ENCODE measurements at places on chromosomes 13 and 19. TPM values are rescaled to one million over a fixed set of nuclear protein-coding genes. Genes with fewer than 3 reads are reported as not detected.
A peak's percentile ranks its signal among the peaks of the same experiment; 100 is the strongest.

DNA sequence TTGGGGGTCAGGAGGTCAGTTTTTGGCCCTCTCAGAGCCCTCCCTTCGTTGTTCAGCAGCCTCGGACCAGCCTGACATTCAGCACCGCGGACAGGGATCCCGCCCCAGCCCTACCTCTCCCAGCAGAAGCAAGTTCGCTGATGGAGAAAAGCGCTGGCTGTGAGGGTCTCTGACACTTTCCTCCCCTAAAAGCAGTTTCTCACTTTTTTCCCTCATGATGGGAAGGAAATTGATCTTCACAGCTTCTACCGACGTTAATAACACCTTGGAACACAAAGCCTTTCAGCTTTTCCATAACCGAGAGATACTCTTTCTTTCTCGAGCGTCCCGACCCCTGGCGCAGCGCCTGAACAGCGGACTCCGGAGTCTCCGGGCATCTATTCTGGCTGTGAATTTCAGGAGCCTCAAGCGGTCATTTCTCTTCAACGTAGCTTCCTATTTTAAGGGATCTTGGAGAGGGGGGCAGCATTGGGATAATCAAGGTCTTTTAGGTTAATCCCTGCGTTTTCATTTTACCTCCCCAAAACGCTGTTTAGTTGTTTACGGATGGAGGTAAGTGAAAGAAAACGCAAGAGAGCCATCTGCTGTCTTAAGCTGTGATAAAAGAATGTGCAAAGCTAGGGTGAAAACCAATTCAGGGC is 467.2 kb downstream of the ITGBL1 start:
- DNase-seq, result peak; percentile 90

GRCh38 chr19:35240327-35240726 is 8.5 kb upstream of the LSR start:
- no peak for DNase-seq

DNA sequence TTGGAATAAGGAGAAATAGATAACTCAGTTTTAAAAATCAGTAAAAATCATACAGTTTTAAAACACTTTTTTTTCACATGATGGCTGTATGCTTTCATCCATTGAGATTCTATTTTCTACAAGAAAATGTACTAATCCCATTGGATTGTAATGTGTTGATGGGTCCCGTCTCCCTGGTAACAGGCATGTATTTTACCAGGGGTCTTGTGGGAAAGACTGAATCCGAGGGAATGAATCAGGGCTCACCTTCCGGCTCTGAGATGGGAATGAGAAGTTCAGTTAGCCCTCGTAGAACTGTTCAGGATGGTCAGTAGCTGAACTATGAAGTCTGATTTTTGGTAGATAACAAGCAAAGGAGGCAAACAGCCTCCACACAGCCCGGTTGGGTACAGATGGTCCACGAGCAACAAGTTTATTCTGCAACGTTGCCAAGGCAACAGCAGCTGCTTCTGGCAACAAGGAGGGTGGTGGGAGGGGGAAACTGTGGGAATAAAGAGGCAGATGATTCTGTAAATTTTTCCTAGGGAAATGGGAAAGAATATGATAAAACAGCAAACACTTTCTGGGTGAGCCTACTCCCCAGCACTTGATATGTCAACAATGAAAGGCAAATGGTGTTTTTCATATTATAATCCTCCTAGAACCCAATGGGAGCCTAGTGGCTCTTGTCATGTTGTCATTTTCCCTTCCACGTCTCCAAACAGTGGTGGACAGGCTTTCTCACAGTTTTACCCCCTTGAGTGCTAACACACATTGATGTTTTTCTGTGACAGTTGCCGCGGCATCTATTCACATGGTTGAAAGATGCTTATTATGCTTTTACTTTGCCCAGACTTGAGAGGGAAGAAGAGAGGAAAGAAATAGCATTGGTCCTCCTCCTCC is 12.4 kb upstream of the SIAH3 start:
- DNase-seq, result no peak

DNA sequence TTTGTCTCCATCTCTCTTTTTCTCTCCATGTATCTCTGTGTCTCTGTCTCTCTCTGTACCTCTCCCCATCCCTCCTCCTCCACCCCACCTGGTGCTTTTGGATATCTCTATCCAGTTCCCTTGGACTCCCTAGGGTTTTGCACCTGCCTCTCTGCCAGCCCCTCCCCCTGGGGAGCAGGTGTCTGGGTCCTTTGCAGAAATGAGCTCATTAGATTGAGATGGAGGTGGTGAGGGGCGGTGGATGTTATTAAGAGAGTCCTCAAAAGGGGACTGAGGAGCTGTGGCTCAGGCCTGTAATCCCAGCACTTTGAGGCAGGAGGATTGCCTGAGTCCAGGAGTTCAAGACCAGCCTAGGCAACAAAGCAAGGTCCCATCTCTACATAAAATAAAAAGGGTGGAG is 2.1 kb downstream of the KCNN4 start:
- peak; percentile 75 for DNase-seq

DNA sequence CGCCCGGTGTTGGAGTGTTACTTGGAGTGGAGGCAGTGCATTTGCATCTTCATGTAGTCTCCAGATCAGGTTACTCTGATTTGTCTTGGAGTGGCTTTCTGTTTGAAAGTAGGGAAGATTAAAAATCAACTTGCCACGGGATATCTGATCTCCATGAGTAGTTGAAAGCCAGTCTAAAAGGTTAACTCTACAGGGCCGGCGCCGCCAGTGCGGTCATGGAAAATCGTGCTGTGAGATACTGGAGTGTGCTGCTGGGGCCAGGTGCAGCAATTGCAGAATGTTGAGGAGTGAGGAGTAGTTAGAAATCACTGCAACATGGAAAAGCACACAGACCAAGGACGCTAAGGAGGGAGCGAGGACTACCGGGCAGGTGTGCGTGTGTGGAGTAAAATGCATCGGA is 175.0 kb downstream of the STK24 start:
- no peak for DNase-seq

GYS1 gene
- total RNA-seq, result 25.6 TPM

GRCh38 chr13:81726037-81726726 is 1385.3 kb upstream of the SPRY2 start:
- DNase-seq, result no peak

FPR1 gene
- total RNA-seq, result 4.4 TPM

- DNase-seq, result peak; percentile 62
Measured at GRCh38 chr19:51573331-51573730, 2.2 kb downstream of the ZNF175 start.

SOHLH2 gene
- total RNA-seq, result 2.2 TPM

DNA sequence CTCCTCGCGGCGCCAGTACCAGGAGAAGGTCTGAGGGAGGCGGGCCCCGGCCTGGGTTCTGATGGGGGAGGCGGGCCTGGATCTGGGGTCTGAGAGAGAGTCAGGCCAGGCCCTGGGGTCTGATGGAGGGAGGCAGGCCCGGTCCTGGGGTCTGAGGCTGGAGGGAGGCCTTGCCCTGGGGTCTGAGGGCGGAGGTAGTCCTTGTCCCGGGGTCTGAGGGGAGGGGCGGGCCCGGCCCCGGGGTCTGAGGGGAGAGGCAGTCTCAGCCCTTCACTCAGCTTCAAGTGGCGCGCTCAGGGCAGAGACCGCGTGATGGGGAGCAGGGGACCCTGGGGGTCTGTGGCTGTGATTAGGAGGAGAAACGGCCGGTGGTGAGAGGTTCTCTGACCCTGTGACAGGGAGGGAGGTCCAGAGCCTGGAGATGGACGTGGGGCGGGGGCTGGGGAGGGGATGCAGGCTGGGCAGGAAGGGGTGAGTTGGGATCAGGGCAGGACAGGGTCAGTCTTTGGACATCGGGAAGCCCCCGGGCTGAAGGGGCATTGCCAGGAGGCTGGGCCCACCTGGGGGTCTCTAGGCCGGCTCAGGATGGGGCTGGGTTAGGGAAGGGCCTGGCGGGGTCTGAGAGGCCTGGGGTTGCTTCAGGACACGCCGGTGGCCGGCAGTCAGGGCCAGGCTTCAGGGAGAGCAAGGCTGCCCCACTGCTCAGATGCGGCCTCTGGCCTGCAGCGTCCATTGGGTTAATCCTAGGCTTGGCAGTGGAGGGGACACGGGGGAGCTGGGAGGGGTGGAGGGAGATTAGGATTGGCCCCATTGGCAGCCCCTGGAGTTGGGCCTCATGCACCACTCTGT is 18.7 kb downstream of the HCN2 start:
- no peak for DNase-seq

GRCh38 chr13:47396915-47397314 is 500.1 kb upstream of the HTR2A start:
- DNase-seq, result no peak

ATP1A3 gene
- under 0.01 TPM for total RNA-seq

DNA sequence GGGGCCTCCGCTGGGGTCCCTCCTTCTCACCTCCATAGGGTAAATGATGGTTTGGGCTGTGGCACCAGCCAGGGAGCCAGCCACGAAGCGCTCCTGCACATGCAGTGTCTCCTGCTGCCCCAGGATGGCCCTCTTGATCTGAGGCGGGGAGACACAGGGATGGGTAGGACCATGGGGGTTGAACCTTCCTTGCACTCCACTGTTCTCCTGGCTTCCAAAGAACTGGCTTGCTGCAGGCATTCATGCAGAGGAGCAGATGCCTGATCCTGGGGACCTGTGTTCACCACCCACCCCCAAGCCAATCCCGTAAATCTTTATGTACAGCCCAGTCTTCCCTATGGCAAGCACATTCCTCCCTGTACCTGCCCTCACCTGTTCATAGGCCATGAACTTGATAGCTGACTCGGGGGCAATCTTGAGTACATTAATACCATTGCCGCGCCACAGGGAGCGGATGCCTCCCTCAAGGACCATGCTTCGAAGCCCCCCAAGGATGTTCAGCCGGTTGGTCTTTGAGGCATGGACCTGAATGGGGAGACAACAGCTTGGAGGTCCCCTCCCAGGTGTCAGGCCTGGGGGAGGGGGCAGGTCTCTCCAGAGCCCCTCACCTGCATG is 5.5 kb downstream of the SLC25A23 start:
- DNase-seq, result peak; percentile 38

DNA sequence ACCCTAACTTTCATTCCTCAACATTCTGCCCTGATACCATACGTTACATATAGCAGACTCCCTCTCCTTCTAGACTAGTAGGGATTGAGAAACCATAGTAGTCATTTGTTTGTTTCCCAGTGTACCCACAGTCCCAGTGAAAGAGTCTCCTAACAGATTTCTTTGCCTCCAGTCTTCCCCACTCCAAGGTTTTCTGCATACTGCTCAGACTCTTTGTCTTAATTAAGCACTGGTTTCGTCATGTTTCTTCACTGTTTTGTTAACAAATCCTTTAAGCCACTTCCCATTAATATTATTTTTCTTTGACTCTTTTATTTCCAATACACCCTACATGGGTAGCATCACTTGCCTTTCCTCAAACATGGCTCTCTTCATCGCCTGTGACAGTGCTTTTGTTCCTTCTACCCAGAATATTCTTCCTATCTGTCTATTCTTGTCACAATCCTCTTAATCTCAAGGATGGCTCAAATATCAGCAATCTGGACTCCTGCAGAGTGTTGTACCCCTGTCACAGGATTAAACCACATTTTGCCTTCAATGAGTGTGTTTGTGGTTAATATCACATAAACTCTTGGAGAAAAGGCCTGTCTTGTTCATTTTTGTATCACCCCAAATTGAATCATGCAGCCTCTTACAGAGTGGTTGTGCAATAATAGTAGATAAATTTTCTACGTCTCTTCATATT is 92.7 kb upstream of the KLF12 start:
- no peak for DNase-seq

DNA sequence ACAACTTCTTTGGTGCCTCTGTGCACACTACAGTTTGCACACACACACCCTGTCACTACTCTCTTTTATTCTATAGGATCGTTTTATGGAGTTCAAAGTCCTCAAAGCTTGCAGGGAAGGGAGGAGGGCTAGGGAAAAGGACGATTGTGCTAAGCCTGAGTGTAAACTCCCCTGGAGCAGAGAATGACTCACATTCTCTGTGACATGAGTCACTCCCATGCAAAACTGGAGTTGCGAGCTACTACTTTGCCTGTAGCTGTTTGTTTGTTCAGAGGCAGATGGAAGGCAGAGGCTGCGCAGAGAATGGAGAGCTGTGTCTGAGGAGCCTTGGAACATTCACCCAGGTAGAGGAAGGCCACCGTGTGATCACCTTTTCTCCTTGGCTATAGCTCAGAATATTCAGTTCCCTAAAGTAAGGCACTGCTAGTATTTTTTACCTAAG is 80.5 kb upstream of the MBNL2 start:
- no peak for DNase-seq

DNA sequence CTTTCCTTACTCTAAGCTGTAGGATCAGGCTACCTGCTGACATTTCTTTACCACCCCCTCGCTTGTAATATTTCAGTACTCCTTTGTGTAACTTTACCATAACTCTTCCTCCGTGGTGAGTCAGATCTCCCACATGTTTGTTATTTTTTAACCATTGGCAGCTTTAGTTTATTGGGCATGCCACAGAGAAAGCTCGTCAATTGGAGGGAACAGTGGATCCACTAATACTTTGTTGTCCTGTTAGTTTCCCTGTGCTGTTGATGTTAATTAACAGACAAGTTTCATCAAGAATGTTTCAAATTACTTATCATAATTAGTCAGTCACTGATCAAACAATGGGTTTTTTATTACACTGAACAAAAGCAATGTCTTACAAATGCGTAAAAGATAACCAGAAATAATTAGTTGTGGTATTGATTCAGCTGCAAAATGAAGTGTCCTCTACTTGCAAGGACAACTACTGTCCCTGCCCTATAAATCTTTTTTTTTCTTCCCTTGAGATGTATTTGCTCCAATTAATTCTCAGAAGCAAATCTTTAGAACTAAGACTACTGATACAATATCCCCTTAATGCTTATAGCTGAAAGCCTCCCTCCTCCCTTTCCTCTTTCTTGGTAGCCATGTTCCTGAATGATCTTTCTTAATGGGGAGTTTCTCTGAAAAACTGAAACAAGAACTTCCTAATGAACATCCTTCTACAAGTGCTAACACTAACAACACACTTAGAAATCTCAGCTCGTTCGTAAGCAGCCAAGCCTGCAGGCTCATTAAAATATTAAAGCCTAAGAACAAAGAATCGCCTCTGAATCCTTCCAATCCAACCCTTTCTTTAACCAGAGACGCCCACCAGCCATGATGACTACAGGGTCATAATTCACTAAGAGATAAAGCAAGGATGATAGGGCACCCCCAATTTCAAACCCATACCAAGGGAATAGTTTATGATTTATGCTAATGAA is 22.2 kb downstream of the EFNB2 start:
- no peak for DNase-seq

DNA sequence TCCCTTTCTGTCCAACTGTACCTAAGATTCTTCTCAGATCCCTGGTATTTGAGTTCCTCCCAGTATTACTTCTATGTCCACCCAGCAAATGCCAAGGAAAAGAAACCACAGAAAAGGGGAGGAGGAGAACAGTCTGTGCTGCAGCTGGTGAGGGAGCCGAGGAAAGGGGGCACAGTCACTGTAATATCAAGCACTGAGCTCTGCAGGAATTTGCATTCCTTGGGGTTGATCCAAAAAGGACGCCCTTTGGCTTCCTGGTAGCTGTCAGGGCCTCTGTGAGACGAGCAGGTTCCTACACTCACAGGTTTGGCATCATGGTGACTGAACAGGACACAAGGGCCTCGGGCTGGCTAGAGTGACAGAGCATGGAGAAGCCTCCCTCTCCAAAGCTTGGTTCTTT is 273.4 kb downstream of the NHLRC3 start:
- DNase-seq, result no peak

SYCN gene
- not detected for total RNA-seq

Measured in osteoblast (primary cell).